CD4-positive, alpha-beta T cell (primary cell): ENCODE measurements at places on chromosomes 16 and 17. TPM values are rescaled to one million over a fixed set of nuclear protein-coding genes. Genes with fewer than 3 reads are reported as not detected.

The NARF gene
- total RNA-seq, result 62.0 TPM

- H3K4me1 ChIP-seq, result no peaks in the 10 kb centered on the region
- H3K4me3 ChIP-seq, result no peak overlapping the region
- H3K27ac ChIP-seq, result no peak overlapping the region
- H3K36me3 ChIP-seq, result peaks cover 26% of the 10 kb centered on the region
Measured at GRCh38 chr17:69287168-69287567, 39.8 kb downstream of the ABCA5 start.

DNA sequence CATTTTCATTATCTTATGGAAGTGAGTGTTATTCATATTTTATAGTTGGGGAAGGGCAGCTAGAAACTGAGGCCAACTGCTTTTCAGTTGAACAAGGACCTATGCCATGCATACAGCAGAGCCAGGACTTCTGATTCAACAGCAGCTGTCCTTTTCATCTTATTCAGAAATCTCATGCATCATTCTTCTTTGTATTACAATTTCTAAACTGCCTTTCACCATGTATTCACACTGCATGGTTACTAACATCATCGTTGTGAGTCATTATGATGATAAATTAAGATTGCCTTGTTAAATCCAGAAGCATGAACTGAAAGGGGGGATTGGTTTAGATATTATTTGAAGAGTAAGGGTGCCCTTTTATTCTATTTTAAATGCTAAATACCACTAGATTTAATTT, 1470.1 kb upstream of the GOT2 start:
- no peaks in the 10 kb centered on the region for H3K27me3 ChIP-seq
- no peak for DNase-seq
- no peaks in the 10 kb centered on the region for H3K4me1 ChIP-seq
- H3K36me3 ChIP-seq, result no peaks in the 10 kb centered on the region

DNA sequence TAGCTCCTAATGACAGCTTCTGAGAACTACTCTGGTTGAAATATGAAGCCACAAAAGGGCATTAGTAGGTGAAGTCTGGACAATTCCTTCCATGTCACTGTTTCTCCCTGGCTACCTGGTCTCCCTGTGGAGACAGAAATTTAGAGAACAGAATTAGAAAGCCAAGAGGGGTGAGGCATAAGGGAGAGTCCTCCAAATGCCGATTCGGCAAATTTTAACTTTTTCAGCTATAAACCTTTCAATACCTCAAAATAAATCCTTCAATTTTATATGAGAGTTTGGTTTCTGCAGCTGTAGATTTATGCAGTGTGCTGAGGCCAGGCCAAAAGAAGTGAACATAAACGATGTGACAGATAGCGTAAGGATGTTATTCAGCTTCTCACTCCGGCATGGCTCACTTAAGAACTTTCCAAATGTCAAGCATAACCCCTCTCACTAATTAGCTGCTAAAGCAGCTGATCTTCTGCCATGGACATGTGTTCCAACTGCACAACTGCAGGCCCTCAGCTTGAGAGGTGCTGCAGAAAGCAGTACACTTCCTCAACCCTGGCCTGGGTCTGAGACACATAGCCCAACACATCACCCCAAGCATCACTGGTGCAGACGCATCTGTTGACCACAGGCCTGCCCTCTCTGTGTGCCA, 247.9 kb upstream of the SOX9 start:
- H3K4me3 ChIP-seq, result no peak overlapping the region
- no peaks in the 10 kb centered on the region for H3K27me3 ChIP-seq
- DNase-seq, result no peak
- H3K27ac ChIP-seq, result no peak overlapping the region
- H3K4me1 ChIP-seq, result no peaks in the 10 kb centered on the region

GRCh38 chr17:39195568-39196160, 1.8 kb downstream of the CACNB1 start:
- peaks cover 62% of the 10 kb centered on the region for H3K4me1 ChIP-seq
- DNase-seq, result peak; percentile 42
- peaks cover 24% of the 10 kb centered on the region for H3K36me3 ChIP-seq
- H3K4me3 ChIP-seq, result peak overlapping the region; percentile 90
- H3K27me3 ChIP-seq, result no peaks in the 10 kb centered on the region

DNA sequence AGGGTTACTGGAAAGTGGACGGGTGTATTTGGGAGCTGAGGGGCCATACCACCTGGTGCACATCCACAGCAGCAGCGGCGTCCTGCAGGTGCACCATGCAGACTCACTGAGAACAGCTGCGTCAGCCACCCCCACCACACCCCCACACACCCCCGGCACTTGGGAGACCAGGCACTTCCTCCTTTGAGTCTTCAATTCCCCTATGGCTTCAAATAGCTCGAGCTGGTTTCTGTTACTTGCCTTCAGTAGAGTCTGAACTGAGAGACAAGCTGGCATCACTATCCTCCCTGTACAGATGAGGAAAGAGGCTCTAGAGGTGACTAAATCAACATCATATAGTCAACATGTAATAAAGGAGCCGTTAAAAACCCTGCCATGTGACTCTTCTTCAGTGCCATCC, 15.4 kb downstream of the CUEDC1 start:
- H3K4me3 ChIP-seq, result no peak overlapping the region
- no peak for DNase-seq
- no peaks in the 10 kb centered on the region for H3K36me3 ChIP-seq
- peaks cover 3% of the 10 kb centered on the region for H3K27me3 ChIP-seq

DNA sequence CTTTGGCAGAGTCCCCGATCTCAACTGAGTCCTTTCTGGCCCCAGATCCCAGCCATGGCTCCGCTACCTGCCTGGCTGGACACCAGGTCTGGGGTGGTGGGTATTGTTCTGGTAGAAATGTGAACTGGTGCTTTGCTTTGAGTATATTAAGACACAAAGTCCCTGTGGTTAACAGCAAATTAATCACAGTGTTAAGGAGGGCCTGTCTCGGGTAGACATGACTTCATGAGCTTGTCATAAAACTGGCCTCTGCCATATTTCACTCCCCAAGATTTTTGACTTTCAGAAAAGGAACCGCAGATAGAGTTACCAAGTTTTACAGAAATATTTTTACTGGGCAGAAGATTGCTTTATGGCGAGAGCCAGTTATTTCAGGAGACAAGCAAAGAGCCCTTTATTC, 19.5 kb downstream of the NKD1 start:
- H3K4me1 ChIP-seq, result peaks cover 10% of the 10 kb centered on the region
- H3K4me3 ChIP-seq, result no peak overlapping the region
- H3K27me3 ChIP-seq, result no peaks in the 10 kb centered on the region
- peaks cover 4% of the 10 kb centered on the region for H3K36me3 ChIP-seq
- no peak for DNase-seq
- H3K27ac ChIP-seq, result no peak overlapping the region

DNA sequence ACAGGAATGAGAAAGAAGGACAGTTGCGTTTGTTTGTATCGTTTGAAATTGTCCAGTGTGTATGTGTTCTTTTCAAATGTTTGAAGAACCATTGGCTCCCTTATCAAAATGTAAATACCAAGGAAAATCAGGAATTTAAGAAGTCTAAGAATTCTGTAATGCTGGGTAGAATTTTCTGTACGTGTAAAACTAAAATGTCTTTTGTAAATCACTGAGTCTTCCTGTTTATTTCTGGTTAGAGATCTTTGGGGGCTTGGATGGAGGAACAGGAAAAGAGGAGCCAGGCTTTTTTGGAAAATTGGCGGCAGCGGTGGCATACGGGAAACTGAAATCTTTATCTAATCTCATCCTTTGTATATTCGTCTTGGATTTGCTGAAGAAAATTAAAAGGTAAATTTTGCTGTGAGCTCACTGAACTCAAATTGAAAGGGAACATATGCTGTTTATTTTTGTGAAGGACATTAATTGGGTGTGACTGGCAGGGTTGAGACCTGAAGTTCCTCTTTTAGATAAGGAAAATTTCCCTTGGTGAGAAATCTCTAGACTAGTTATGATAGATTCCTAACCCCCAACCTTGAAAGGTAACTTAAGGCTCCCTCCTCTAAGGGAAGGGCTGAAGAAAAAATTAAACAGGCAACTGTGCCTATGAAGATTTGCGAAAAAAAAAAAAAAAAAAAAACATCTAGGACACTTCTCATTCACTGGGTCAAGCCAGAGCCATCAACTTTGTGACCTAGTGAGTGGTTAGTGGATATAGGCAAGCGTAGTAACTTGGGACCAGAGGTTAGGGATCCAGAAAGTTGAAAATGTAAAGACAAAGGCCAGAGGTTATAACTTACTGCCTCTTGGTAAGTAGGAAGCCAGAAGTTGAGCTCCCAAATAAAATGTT, 10.8 kb downstream of the TAT start:
- DNase-seq, result no peak
- peak overlapping the region; percentile 75 for H3K27ac ChIP-seq
- H3K4me1 ChIP-seq, result peaks cover 20% of the 10 kb centered on the region
- H3K27me3 ChIP-seq, result no peaks in the 10 kb centered on the region

DNA sequence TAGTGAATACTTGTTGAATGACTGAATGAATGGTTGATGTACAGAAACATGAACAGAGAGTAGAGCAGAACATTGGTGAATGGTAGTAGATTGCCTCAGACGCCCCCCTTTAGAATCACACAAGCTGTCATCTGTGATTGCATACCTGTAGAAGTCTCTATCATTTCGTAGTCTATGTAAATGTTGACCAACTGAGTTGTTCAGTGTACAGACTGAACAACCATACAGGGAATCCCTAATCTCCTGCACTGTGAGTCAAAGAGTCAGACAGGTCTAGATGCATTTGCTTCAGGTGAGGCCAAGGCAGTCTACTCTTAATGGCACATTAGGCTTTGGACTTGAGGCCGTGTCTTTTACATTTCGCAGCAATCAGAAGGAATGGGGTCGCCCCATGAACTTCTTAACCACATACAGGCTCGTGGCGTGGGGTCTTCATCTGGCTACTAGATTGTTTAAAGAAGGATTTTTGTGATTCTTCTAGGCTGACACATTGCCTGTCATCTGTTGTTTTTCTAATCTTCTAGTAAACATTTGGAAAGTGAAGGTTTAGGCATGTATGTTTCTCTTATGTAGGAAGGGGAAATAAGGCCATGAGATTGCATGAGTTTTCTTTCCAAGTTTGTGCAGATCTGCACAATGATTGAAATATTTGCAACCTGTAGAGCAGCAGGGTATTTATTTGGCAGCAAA, 157.4 kb downstream of the WWOX start:
- H3K4me3 ChIP-seq, result no peak overlapping the region
- H3K36me3 ChIP-seq, result no peaks in the 10 kb centered on the region
- DNase-seq, result no peak
- no peak overlapping the region for H3K27ac ChIP-seq

The SLC6A2 gene
- not detected for total RNA-seq

The ADAD2 gene
- not detected for total RNA-seq

DNA sequence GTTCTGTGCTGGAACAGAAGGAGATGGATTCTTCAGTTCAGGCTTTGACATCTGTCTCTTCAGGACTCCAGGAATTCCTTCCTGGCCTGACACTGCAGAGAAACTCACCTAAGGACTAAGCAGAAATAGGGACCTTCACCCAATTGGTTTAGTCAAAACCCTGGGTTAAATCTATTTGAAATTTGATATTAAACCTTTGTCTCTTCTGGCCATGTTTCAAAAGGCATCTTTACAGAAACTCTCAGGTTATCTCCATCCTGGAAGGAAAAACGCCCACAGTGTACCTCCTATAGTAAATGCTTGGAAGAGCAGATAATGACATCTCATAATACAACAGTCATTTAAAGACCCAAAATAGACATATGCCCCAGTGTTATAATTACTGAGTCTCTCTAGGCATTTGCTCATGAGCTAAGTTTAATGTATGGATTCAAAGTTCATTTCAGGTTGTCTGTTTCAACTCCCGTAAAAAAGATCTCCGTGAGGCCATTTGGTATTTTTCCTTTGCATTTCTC, 5.6 kb upstream of the HOXB4 start:
- peaks cover 55% of the 10 kb centered on the region for H3K4me1 ChIP-seq
- no peak for DNase-seq
- H3K36me3 ChIP-seq, result no peaks in the 10 kb centered on the region
- no peak overlapping the region for H3K27ac ChIP-seq
- peaks cover 71% of the 10 kb centered on the region for H3K27me3 ChIP-seq
- H3K4me3 ChIP-seq, result no peak overlapping the region

The KRT28 gene
- not detected for total RNA-seq

DNA sequence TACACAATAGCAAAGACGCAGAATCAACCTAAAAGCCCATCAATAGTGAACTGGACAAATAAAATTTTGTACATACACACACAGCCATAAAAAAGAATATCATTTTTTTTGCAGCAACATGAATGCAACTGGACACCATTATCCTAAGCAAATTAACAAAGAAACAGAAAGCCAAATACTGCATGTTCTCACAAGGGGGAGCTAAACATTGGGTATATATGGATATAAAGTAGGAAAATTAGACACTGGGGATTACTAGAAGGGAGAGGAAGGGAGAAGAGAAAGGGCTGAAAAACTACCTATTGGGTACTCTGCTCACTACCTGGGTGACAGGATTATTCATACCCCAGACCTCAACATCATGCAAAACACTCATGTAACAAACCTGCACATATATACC, 28.2 kb downstream of the ADAMTS18 start:
- H3K27ac ChIP-seq, result no peak overlapping the region
- no peak for DNase-seq
- H3K36me3 ChIP-seq, result no peaks in the 10 kb centered on the region

- peaks cover 2% of the 10 kb centered on the region for H3K36me3 ChIP-seq
- no peak overlapping the region for H3K27ac ChIP-seq
- H3K4me3 ChIP-seq, result no peak overlapping the region
- no peaks in the 10 kb centered on the region for H3K27me3 ChIP-seq
- H3K4me1 ChIP-seq, result peaks cover 23% of the 10 kb centered on the region
Measured at GRCh38 chr17:17732892-17733670, 51.8 kb downstream of the RAI1 start.

GRCh38 chr17:41548844-41549595, 20.9 kb upstream of the KRT19 start:
- DNase-seq, result peak; percentile 90
- peaks cover 23% of the 10 kb centered on the region for H3K4me1 ChIP-seq
- peak overlapping the region; percentile 42 for H3K4me3 ChIP-seq
- H3K27me3 ChIP-seq, result no peaks in the 10 kb centered on the region
- no peaks in the 10 kb centered on the region for H3K36me3 ChIP-seq

DNA sequence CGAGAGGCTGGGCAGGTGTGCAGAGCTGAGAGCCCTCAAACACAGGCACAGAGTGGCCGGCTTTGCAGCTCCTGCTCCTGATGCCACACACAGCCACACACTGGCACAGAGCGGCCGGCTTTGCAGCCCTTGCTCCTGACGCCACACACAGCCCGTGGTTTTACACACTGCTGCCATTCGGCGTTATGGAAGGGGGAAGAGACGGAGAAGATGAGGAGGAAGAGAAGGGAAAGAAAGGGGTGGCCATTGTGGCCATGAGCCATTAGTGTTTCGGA, 26.8 kb downstream of the WSCD1 start:
- H3K4me1 ChIP-seq, result no peaks in the 10 kb centered on the region
- H3K27me3 ChIP-seq, result peaks cover 3% of the 10 kb centered on the region
- H3K36me3 ChIP-seq, result no peaks in the 10 kb centered on the region
- no peak for DNase-seq

DNA sequence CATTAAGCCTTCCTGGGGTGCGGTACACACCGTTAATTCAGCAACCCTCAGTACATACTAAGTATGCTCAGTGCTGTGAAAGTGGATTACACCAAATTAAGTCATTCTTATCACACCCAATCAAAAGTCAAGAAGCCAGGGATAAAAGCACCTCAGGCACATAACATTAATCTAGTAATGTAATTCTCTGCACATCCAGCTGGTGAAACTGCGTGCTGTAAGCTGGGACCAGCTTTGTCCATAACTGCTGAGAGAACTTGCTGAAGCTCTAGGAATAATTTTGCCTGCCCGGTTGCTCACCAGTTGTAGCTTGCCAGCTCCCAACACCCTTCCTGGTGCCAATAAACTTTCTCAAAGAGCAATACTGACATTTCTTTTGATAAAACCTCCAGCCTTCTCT, 44.9 kb downstream of the SLC47A1 start:
- peaks cover 32% of the 10 kb centered on the region for H3K27me3 ChIP-seq
- no peak for DNase-seq
- H3K4me3 ChIP-seq, result no peak overlapping the region
- no peak overlapping the region for H3K27ac ChIP-seq
- H3K36me3 ChIP-seq, result no peaks in the 10 kb centered on the region
